ENCODE measurements at places on chromosomes 6 and 20.
A peak's percentile ranks its signal among the peaks of the same experiment; 100 is the strongest.

- DNase-seq: no peak
Observed at GRCh38 chr20:46240065-46240464, 68.2 kb downstream of the CDH22 start.

GRCh38 chr6:11218102-11218442 is 14.4 kb downstream of the NEDD9 start:
- no peak for DNase-seq

GRCh38 chr6:31776485-31776988 is 591 bp downstream of the VWA7 start:
- DNase-seq: no peak

GRCh38 chr6:167350731-167351655 is 26.1 kb downstream of the TTLL2 start:
- DNase-seq: peak; percentile 27

DNA sequence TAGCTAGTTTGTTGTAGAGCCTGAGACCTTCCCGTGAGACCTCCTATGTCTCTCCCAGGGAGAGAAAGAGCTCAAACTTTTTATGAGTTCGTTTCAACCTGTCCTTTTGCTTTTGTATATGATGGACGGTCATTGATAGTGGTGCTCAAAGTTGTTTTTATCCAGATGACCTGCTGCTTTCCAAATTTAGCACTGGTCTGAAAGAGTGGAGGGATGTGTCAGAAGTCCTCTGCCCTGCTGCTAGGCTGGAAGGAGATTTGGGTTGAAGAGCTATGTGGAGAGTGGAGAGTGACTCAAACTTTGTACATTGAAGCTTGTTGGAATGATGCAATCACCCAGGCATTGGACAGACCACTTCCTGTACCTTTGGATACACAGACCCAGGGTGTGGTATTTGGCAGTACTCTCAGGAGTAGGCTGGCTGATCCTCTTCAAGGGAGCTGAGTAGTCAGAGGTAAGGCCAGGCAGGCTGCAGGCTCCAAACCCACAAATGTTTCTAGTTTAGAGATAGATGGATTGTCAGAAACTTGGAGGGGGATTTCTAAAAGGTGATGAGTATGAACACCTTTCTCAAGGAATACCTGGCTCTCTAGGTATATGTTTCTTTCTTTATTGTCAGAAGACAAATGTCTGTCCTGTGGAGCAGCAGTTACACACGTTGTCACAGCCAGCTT is 49.4 kb upstream of the RREB1 start:
- peak; percentile 86 for DNase-seq

- no peak for DNase-seq
Observed at GRCh38 chr20:49785852-49786175, 26.8 kb upstream of the SLC9A8 start.

GRCh38 chr6:138873191-138873590 is 77.3 kb downstream of the ECT2L start:
- DNase-seq: no peak

GRCh38 chr20:45100563-45101245 is at the start of gene KCNS1:
KCNS1 (minus strand) TSS chr20:45101127; CDS start chr20:45099236, 1,891 bp downstream.
- peak; percentile 52 for DNase-seq

- no peak for DNase-seq
Observed at GRCh38 chr6:159181914-159182313, 12.7 kb downstream of the FNDC1 start.

- no peak for DNase-seq
Observed at GRCh38 chr6:14759976-14760672, 485.7 kb upstream of the JARID2 start.

GRCh38 chr6:90846824-90847223 is 260.0 kb upstream of the MAP3K7 start:
- DNase-seq: no peak

GRCh38 chr6:136968837-136969236 is 46.7 kb downstream of the SLC35D3 start:
- DNase-seq: no peak

DNA sequence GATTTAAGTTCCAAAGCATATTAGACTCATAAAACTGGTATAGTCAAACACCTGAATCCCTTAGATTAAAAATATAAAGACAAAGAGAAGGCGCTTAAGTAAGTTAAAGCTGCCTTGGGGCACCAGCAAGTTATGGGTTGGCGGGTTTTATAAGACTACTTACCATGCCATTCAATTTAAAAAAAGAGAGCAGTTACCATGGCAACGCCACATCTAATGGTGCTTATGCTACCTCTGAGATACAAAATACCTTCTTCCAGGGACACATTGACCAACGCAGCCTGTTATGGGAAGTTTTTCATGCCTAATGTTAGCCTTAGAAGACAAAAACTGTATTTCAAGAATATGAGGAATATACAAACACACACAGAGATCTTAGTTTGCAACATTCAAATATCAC is 713.6 kb downstream of the RNF144B start:
- DNase-seq: no peak

GRCh38 chr20:10637031-10637559 is 36.7 kb downstream of the JAG1 start:
- DNase-seq: peak; percentile 47

DNA sequence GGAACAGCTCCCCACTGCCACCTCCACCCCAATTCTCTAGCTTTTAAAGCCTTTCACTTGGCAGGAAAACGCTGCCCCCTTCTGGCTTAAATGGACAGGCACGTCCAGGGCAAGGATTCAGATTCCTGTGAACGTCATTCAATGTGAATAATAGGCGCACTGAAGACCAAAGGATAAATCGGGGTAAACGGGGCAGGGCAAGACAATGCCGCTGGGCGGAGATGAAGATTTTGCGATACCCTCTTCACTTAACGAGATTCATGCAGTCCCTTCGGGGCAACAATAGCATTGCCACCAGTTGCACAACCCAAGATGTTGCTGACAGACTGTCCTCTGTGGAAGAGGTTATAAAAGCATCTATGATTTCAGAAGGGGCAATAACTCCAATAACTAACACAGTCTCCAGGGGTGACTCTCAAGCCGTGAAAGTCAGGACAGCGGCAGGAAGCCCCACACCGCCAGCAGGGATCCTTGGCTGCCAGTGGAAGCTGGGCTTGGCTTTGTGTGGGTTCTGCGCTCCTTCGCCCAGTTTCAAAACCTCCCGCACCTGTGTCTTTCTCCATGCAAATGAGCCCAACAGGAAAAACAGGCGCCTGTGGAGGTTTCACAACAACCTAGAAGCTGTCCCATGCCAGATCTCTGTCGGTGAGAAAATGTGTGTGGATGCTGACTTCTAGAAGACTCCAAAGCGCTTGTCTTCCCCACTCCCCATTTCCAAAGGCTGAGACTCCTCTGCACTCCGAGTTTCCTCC is 291.8 kb downstream of the BMP7 start:
- DNase-seq: peak; percentile 45

- DNase-seq: no peak
Observed at GRCh38 chr6:89438248-89438647, 5.3 kb downstream of the ANKRD6 start.

- no peak for DNase-seq
Observed at GRCh38 chr20:7231303-7231702, 463.8 kb downstream of the BMP2 start.

DNA sequence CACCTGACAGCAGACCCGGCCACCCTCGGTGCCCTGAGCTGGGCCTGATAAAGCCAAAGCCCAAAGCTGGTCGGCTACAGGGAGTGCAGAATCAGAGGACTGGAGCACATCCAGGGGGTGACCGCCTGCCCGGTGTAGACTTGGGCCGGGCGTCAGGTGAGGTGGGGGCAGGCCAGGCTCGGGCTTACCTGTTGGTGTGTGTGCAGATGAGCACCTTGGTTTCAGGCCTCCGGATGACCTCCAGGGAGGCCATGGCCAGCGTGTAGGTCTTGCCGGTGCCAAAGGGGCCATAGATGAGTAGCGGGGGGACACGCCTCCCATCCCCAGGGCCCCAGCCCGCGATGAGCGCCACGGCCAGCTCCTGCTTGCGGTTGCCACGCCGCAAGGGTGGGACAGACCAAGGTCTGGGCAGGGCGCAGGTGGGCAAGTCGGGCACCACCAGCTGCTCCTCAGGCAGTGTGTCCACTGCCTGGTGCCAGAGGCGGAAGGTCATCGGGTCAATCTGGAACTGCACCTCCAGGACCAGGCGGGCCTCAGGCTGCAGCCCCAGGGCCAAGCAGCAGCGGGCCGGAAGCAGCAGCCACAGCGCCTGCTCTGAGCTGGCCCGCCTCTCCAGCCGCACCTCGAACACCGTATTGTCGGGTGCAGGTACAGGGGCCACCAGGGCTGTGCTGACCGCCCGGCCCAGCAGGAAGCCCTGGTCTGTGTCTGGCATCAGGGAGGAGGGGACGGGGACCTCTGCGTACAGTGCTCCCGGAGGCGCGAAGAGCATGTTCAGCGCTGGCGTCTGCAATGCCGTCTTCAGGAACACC is 5.7 kb downstream of the HELZ2 start:
- DNase-seq: no peak

GRCh38 chr20:36273414-36274180 is 32.5 kb upstream of the DLGAP4 start:
- DNase-seq: peak; percentile 29

DNA sequence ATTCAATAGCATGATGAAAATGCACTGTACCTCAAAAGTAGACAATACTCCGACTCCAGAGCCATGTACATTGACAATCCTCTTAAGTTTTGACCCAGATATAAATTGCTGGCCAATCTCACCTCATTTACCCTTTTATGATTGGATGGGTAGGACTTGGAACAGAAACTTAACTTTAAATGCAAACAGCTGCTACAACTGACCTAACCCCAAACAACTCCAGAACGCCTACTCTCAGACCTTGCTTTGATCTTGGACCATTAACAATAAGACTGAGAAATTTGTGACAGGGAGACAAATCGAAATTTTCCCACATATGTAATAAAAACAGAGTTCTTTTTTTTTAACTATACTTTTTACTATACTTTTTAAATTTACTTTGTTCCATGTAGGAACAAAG is 200.5 kb upstream of the MCHR2 start:
- no peak for DNase-seq

- DNase-seq: no peak
Observed at GRCh38 chr6:61210549-61210948, 1075.5 kb downstream of the KHDRBS2 start.

DNA sequence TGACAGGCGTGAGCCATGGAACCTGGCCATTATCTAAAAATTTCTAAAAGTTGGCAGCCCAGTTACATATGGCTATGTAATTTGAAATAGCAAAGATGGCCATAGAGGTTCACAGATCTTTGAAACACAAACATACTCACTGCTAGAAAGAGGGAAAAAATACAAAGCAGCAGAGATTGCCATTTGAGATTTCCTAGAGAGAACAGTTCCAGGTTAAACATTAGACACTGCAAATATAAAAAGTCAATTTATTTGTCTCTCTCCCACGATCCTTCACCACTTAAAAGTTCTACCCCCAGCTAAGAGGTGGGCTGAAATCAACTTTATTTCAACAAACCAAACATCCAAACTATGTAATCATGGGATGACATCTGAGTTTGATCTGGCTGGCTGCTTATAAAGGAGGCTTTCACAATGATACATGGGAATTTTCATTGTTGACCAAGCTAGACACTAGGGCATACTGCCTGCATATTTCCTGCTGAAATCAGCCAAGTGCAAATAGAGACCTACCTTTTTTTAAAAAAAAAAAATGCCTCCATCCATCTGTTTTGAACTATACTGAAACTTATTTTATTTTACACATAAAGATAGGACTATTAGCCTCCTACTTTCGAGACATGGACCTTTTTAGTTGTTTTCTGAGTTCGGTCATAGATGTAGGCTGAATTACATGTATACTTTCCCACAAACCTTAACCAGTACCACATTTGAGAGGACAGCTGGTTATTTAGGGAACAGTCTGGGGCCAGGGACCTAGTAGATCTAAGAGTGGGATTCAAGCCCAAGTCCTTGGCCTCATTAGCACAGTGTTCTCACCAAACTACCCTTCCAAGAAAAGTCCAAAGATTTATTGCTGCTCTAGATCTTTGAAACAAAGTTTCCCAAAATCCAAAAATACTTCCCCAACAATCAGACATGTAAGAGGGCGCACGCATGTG is 16.6 kb downstream of the DCDC2 start:
- DNase-seq: no peak

GRCh38 chr6:159416891-159417560 is 247.8 kb downstream of the FNDC1 start:
- no peak for DNase-seq

DNA sequence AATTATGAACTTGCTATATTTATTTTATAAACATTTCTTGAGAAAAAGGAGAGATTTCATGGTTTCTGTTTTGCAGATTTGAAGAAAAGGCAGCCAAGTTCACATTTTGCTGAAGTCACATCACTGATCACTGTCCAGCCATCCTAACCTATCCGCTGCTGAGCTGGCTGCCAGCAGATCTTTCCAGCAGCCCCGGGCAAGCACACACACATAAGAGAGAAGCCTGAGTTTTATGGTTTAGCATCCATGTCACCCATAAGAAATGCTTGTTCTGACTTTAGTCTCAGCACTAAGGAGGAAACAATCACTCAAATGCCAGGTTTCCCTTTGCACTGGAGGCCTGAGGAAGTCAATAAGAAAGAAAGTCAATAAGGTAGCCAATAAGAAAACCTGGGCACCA is 287.1 kb downstream of the SMOC2 start:
- DNase-seq: no peak

GRCh38 chr6:161418463-161418945 is 144.6 kb upstream of the AGPAT4 start:
- peak; percentile 56 for DNase-seq

DNA sequence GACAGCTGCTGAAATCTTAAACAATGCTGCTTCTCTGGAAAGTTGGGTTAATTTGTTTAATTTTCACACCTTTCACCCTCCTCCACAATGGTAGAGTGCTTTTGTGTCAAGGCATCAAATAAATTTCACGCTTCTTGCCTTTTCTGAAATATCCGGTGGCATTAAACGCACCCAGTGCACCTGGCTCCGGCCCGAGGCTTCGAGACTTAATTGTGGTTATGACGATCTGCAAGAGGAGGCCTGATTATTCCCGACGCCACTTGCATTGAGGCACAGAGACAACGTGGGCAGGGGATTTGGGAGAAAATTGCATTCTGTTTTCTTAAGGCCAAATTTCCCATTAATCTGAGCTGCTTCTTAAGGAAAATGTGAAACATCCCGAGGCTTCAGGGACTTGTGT is 152.2 kb downstream of the CDH4 start:
- DNase-seq: no peak

- DNase-seq: no peak
Observed at GRCh38 chr20:17860301-17861197, 108.0 kb downstream of the SNX5 start.

GRCh38 chr6:56642366-56643261 is at the start of gene DST:
DST (minus strand) TSS chr6:56642889.
- peak; percentile 73 for DNase-seq

DNA sequence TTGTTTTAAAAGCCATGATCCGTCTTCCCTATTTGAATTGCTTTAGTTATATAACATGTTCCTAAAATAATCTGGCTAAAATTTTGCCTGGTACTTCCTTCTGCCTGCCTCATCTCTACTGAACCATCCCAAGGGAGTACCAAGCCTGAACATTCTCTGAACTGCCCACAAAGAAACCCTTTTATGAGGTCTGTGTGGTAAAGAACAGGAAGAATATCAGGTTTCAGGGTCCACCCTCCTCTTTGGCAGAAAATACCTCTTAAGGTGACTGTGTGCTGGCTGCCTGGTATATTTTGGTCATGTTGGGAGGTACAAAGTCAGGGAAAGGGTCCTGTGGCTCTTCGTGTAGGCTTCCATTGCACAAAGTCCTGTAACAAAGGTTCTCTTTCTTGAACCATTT is 574.1 kb upstream of the CHD6 start:
- DNase-seq: no peak
